ENCODE measurements at places on chromosomes 1 and 21.

DNA sequence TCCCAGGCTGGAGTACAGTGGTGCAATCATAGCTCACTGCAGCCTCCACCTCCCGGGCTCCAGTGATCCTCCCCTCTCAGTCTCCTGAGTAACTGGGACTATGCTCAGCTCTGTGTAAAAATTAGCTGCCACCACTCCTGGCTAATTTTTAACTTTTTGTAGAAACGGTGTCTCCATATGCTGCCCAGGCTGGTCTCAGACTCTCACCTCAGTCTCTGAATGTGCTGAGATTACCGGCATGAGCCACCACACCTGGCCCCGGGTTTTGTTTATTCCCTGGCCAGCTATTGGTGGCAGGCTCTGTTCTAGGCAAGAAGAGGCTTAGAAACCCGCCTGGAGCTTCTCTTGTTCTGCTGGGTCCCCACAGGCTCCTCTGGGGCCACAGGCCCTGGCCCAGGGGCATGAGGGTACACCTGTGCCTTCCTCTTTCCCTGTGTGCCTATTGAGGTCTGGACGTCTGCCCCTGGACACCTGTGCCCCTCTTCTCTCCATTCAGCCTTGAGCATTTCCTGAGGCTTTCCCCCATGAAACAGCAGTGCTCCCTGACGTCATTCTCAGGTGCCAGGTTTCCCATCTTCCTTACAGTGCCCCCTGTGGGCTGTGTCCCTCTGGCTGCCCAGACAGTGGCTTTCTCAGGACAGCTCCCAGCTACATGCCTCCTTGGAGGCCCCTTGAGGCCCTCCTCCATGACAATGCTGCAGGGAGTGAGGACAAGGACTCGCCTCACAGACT is 57.5 kb downstream of the PCP4 start:
- DNase-seq: no peak

DNA sequence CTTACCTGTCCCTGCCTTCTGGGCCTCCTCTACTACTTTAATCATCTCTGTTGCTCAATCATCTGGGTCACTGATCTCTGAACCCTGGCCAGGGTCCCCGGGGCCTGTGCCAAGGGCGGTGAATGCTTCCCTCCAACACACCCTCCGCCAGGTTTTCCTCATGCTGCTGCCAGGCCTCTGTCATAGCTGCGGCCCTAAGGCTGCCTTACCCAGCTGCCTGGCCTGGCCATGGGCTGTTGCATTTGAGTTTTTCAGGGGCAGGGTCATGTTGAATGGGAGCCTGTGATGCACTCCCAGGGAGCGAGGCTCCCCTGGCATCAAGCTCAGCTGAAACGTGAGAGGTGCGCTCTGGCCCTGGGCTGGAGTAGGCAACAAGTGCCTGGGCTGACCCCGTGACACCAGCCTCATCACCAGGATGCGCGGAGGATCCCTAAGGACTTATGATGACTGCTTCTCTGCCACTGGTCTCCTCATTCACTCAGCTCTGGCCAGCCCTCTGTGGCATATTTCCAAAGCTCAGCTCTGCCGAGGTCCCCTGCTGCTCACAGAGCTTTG is 7.6 kb downstream of the EDN2 start:
- no peak for DNase-seq

DNA sequence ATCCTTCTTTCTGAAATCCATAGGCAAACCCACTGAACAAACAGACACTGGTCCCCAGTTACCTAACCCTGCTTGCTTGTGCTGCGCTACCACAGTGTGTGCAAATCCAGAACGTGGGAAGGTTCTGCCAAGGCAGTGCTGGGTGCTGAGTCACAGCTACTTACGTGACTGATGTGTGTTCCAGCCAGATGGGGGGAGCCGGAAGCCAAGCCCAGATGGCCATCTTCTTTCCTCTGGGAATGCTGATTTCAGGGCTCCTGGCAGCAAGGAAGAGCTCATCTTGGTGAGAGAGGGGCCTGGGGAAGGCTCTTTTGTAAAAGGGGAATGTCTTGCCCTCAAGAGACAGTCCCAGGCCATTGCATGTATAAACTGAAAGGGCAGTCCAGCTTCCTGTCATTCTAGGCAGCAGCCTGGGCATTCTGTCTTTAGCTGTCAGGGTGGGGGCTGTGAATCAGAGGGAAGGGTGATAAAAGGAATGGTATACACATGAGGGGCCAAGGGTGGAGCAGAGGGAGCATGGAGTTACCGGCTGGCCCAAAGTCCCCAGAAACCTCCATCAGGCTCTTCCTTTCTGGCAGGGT is 54.1 kb downstream of the CD46 start:
- DNase-seq: no peak

DNA sequence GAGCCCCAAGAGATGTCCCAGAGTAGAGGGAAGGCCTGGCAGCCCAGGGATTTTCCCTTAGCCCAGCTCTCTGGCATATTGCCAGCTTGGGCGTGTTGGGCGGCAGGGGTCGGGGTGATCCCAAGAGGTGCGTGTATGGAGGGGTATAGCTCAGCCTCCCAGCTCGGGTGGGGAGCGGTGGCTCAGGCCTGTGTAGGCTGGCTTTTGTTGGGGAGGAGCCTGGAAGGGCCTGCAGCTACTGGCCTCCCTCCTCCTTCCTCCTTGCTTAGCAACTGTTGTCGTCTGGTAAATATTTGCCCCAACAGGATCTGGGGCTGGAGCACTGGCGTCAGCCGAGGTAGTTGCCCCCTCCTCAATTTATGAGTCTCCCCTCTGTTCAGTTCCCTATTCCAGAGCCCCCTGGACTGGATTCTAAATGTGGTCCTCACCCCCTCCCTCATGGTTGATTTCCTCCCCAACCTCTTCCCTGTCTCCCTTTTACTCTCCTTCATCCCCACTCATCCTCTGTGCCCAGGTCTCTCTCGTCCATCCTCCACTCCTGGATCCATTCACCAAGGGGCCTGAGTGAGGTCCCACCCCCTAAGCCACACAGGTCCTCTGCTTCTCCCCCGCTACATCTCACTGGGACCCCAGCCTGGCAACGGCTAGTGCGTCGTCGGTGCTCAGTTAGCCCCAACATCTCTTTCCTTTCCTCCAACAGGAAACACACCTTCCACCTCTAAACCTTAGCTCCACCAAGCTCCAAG is 10.3 kb upstream of the LMNA start:
- DNase-seq: no peak

- DNase-seq: no peak
Observed at GRCh38 chr1:206736878-206737728, 33.5 kb upstream of the IL19 start.

DNA sequence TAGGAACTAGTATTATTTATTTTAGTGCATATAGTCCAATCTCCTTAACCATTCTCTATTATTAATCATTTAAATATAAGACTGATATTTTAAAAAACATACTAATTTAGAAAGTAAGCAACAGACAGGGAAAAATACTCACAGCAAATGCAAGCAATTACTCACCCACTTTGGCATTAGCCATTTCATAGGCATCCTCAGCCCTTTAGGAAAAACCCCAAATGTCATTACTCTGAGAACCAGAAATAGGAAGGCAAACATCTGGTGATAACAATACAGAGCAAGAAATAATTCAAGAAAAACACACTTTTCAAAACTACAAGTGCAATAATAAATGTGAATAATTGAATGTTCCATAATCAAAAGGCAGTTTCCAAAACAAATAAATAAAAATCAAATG is 545.1 kb downstream of the PLPP3 start:
- DNase-seq: no peak

DNA sequence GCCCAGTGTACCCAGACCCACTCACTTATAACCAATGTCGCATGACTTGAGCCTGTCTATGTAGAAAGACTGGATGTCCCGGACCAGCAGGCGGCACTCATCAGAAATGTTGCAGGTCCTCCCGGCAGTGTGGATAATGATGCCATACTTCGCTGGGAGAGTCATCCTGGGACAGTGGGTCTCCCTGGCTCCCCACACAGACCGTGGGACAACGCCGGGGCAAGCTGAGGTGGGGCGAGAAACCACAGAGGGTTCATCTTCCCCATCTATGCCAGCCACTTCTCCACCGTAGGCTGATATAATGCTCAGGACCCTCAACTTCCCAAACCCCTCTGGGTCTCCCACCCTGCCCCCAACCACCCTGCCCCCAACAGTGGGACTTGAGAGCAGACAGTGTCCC is 8.3 kb downstream of the PGLYRP4 start:
- DNase-seq: no peak

GRCh38 chr1:23178950-23179349 is 10.3 kb upstream of the LUZP1 start:
- no peak for DNase-seq

DNA sequence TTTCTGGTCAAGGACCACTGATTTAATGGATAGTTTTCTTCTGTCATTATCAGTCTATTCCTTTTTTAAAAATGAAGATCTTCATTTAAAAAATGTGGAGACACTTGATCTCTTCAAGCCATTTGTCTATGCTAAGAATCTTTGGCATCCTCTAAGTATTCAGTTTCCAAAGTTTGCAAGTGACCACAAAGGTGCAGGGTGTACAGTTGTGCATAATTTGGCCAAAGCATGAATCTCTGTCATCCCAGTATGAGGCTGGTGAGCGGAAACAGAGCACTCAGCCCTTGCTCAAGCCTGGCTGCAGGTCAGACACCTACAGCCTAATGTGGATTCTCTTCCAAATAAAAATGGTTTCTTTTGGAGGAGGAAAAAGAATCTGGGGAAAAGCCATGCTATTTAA is 19.8 kb downstream of the PARP1 start:
- DNase-seq: no peak

DNA sequence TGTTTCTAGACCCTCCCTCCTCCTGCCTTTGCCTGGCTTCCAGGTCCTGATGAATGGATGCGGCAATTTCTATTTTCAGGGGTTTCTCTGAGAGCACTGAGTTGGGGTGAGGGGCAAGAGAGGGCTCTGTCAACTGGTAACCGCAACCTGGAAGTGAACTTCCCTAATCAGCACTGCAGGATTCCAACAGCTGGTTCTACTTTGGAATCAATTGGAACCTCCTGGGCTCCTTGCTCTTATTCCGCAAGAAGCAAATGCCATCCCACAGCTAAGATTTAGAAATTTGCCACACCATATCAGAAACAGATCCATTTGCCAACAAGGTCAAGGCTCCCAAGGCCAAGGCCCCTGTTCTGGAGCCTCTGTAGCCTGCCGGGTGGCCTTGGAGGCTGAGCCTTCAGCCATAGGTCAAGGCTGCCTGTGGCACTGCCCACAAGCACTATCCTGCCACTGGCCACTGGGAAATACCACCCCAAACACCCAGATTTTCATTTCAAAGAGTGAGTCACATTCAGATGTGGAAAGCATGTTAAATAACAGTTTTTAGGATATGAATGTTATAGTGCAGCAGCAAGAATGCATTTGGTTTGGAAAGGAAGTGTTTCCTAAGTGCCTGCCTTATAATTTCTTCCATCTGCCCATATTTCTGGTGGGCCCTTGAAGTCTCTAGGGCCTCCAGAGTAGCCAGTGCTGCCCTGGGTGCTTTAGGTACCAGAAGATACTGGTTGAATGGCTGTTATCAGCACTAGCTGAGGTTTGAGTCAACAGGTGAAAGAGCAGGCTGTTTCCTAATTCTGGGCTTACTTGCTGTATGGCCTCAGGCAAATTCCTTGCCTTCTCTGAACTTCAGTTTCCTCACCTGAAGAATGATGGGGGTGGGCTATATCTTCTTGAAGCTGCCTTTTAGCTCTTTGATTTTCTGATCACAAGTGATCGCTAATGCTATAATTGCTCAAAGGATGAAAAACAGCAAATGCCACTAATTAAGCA is 56.3 kb upstream of the JUN start:
- DNase-seq: no peak

DNA sequence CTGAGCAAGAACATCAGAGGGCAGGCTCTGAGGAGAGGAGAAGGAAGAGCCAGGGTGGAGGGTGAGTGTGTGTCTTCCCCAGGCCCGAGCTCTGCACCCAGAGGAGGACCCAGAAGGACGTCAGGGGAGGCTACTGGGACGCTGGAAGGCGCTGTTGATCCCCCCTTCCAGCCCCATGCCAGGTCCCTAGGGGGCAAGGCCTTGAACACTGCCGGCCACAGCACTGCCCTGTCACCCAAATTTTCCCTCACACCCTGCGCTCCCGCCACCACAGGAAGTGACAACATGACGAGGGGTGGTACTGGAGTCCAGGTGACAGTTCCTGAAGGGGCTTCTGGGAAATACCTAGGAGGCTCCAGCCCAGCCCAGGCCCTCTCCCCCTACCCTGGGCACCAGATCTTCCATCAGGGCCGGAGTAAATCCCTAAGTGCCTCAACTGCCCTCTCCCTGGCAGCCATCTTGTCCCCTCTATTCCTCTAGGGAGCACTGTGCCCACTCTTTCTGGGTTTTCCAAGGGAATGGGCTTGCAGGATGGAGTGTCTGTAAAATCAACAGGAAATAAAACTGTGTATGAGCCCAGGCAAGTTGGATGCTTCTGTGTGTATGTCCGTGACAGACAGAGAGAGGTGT is 17.1 kb downstream of the BCAN start:
- DNase-seq: no peak

GRCh38 chr1:173042806-173043205 is 7.9 kb downstream of the TNFSF18 start:
- no peak for DNase-seq

DNA sequence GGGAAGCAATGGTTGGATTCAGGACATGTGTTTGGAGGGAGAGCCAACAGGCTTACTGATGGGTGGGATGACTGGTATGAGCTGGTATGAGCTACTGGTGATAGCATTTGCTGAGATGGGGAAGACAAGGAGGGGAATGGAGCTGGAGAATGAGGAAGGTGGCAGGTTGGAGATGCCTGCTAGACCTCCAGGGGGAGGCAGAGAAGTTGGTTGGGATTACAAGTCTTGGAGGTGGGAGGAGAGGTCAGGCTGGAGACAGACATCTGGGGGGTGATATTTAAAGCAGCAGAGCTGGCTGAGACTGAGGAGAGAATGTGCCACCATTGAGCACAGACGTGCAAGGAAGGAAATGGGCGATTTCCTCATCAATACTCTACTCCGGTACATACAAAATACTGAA is 31.8 kb upstream of the ENO1 start:
- no peak for DNase-seq

GRCh38 chr1:94325377-94326302 is 88.3 kb upstream of the ARHGAP29 start:
- no peak for DNase-seq

DNA sequence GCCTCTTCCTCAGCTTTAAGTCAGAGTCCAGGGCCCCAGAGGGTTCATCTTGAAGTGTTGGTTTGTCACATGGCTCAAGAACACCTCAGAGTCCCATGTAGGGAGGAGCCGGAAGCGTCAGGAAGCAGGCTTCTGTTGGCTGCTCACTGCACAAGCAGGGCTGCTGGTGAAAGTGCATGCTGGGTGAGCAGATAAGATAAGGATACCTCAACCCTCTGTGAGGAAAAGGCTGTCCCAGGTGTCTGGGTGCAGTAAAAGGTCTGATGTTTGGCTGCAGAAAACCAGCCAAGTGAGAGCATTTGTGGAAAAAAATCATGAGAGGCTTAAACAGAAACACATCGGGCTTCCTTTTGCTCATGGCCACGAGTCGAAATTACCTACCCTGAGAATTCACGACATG is 6.2 kb upstream of the TEX35 start:
- DNase-seq: no peak

GRCh38 chr1:183807549-183808168 is 2.7 kb downstream of the RGL1 start:
- no peak for DNase-seq

Data from stimulated activated CD4-positive, alpha-beta T cell treated with anti-CD3 and anti-CD28 coated beads, Interleukin-12 subunit alpha, Interleukin-12 subunit beta, amount 100 ng/mL, for 4 hours (primary cell).